ENCODE measurements at places on chromosomes 7 and 10.

GRCh38 chr10:91762878-91763277 is 35.3 kb upstream of the TNKS2 start:
- no peak for DNase-seq

DNA sequence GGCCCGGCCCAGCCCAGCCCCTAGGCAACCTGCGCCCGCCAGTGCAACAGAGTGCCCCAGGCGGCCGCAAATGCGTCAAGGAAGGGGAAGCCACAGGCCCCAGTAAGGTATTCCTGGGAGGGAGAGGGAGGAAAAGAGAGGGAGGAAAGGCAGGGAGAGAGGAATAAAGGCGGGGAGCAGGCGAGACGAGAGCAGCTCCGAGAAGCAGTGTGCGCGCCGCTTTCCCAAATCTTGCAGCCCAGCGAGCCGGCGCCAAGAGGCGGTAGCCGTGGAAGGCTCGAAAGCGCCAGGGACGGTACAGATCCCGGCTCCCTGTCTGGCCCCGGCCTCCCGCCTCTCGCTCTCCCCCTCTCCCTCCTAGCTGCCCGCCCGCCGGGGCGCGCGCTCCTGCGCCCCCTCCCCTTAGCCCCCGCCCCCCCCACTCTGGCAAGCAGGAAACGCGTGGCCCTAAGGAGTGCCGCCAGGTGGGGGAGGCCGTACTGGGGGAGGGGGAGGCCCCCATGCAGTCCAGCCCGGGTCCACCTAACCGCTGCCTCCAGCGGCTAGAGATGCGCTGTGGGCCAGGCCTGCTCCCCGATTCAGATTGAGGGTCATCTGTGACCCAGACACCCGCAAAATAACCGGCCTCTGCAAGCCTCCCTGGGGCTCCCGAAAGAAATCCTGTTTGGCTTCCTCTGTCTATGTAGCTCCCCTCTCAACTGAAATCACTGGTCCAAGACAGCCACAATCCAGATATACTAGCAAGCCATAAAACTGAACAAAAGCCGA is 4.3 kb downstream of the HOXA10 start:
- no peak for DNase-seq

DNA sequence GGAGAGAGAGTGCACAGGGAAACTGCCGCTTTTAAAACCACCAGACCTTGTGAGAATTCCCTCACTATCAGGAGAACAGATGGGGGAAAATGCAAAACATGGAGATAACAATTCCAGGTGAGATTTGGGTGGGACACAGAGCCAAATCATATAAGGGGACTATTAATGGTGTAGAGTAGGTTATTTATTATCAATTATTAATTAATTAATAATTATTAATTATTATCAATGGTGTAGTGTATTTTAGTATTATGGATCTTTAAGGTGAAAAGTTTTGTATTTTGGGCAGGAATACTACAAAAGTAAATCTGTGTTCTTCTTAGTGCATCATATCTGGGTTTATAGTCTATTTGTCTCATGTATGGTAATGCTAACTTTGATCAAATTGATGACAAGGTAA is 377.7 kb upstream of the KCND2 start:
- no peak for DNase-seq

GRCh38 chr7:66967029-66967428 is 28.4 kb downstream of the SBDS start:
- no peak for DNase-seq

DNA sequence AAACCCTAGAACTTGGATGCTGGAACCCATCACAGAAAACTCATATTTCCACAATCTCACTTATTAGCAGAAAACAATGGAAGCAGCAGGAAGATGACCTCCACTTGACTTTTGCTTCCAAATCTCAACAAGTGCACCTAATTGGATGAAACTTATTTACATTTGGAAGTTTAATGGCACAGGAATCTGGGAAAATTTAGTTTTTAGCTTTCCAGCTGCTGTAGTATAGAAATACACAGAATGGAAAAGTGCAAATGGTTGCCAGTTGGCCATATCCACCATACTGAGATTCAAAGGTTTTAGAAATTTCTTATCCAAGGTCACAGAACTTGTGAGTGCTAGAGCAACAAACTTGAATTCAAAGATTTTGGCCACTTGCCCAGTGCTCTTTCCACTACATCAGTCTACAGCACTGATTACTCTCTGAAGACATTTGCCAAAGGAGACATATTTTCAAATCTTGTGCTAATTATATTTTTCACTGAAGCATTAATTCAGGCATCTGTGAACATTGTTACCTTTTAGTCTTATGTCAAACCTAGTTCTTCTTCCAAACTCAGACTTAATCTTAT is 9.3 kb upstream of the AHR start:
- DNase-seq: no peak

Measured in H4 (cell line).